T-helper 2 cell treated with Interferon-gamma antibody and Interleukin-4, amounts not matched to agents 5 μg/mL and 100 μg/mL, for 36 hours (primary cell): ENCODE measurements at places on chromosomes 7 and 10.

DNA sequence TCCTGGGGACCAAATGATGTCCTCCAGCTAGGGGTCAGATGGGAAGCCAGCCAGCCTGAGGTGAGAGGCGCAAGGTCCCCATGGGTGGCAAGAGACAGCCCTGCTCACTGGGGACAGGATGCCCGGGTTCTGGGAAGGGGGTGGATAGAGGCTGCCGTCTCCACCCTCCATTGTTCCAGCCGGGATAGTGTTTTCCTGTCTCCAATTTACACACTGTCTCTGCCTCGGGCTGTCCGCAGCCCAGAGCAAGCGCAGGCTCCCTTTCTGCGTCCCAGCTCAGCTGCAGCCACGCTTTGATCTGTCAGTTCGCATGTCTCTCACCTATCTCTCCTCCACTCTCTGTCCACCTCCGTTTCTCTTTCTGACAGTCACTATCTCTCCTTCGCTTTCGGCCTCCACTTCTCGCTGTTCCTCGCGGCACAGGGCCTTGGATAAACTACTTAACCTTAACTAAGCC is 2.1 kb downstream of the EPHB4 start:
- DNase-seq: no peak

DNA sequence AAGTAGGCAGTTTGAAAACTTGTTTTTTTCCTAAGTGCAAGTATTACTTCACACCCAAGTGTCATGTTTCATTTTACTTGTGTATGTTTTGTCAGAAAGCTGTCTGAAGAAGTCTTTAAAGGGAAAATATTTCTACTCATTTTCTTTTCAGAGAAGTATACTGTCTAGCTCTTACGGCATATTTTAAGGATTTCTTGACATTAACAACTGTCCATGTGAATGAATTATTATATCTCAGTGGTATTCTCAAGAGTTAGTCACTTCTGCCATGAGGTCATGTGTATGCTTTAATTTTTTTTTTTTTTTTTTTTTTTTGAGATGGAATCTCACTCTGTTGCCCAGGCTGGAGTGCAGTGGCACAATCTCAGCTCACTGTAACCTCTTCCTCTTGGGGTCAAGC is 229.5 kb downstream of the BICC1 start:
- no peak for DNase-seq

DNA sequence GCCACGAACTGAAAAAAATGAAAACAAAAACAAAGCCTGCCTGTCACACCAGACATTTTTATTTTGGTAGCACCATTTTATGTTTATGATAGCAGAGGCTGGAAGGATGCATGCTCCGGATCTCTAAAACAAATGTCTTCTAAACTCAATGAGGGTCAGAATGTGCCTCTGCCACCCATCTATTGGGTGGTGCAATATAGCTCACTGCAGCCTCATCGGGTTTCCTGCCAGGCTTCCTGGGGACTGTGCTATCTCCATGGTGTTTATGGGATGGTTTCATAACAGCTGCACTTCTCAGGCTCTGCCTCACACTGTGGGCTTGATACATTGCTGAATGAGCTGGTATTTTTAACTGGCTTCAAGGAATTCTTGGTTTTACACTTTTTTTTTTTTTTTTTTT is 94.4 kb downstream of the ITIH5 start:
- DNase-seq: no peak

GRCh38 chr7:96314402-96315124 is 7.3 kb downstream of the SLC25A13 start:
- DNase-seq: no peak

DNA sequence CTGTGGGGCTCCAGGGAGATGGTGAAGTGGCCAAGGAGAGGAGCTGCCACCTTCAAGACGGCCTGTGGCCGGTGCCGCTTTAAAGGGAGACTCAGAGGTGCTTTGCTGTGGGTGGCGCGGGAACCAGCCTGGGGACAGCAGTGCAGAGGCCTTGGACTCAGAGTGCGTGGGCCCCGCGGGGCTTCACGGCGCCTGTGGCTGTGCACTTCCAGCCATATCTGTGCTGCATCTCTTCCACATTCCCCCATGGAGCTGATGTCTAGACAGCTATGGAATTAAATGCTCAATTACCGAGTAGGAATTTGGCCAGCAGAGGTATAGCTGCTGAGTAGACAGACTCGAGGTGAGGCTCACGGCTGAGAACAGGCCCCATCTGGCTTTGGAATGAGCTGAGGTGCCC is 41.7 kb downstream of the HTRA1 start:
- no peak for DNase-seq

GRCh38 chr10:12590675-12591659 is 241.6 kb downstream of the CAMK1D start:
- no peak for DNase-seq

DNA sequence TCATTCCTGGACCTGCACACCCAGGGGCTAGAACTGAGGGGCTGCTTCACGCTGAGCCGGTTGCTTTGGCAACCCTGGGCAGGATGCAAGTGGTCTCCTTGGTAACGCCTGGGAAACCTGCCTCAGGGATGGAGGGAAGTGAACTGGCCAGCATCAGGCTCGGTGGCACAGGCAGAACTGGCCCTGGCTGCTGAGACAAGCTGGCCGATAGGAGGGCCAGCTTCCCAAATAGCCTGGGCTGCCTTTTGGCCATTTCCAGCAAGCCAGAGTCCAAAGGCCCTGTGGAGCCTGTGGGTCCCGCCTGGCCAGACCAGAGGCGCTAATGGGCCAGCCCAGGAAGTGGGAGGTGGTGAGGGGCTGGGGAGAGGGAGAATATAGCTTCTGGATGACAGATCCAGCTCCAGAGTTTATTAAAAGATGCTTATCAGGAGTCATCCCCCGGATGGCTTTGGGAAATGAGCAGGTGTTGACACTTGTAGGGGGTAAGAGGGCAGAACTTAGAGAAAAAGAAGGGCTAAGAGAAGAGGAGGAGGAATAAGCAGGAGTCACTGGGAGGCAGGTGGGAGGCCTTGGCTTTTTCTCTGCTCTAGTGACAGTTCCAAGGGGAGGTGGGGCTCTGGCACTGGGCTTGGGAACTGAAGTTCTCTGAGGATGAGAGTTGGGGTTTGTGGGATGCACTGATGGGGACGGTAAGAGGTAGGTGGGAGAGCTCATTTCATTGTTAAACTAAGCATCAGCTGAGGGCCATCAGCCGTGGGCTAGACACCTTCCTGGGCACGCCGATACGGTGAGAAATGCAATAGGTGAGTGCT is 9.6 kb downstream of the NEURL1 start:
- no peak for DNase-seq

DNA sequence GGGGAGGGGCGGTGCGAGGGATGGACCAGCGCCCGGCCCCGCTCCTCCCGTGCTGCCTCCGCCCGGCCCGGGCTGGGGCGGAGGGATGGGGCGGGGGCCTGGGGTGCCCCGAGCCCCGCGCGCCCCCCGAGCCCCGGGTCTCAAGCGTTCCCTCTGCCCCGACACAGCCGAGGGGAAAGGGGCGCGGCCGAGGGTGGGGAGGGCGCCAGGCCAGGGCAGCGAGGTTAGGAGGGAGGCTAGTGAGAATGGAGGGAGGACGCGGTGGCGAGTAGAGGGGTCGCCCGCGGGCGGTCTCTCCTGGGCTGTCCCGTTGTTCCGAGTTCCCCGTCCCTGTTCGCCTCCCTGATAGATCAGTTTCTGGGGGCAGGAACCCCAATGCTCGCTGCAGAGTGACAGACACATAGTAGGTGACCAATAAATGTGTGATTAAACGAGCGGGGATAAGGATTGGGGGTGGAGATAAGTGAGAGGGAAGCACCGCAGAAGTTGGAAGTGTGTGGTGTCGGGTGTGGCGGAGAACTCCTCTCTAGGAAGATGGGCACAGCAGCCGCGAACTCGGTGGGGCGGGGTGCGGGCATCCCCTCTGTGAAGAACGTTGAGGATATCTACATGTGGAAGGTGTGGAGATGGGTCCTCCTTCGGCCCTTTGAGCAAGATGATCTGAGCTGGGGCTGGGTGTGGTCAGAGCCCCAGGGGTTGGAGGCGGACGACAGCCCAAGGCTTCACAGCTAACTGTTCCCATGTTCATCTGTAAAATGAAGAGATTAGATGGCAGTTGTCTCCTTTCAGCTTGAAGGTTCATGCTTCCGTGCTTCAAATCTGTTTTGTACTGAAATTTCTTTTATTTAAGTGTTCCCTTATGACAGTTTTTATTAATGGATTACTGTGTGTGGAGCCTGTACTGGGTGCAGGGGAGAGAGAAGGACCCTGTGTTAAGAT is 580 bp downstream of the ZNF775 start:
- no peak for DNase-seq

- DNase-seq: no peak
Measured at GRCh38 chr10:30803892-30804322, 174.4 kb upstream of the LYZL2 start.

DNA sequence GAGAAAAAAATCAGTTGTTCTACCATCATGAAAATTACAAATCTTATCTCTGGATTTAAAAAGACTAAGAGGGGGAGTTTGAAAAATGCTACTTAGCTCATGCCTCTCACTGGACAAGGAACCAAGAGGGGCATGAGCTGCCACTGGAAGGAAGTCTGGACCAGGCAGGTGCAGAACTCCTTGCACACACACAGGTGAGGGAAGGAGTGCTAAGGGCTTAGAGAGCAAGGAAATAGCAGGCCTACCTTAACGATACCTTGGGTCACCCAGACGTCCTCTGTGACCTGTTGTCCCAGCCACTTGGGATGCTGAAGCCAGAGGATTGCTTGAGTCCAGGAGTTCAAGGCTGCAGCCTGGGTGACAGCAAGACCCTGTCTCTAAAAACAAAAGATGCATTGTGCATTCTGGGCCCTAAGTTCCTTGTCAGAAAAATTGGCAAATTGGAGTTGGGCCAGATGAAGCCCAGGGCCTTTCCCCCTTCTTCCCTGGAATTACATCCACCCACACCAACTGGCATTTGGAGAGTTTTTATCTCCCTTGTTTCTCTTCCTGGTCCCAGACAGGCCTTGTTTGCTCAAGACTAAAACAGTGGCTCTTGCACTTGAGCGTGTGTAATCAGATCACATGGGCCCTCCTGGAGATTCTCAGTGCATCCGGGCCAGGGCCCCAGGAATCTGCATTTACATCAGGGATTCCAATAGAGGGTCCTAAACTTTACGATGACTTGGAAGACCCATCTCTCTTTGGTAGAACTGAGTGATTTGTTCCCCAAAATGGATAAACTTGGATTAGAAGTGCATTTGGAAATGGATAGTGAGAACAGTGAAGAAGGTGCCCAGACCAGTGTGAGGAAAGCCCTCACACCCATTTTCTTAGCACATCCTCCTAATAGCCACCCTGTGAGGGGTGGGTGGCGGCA is 3.0 kb downstream of the DDIT4 start:
- DNase-seq: no peak

GRCh38 chr7:117654780-117655179 is 175.0 kb downstream of the CFTR start:
- no peak for DNase-seq
